ENCODE measurements at places on chromosomes 7 and 10. TPM values are rescaled to one million over a fixed set of nuclear protein-coding genes. Genes with fewer than 3 reads are reported as not detected.

GRCh38 chr7:52501696-52502095 lies 533.7 kb upstream of the POM121L12 start:
- DNase-seq, result no peak

Gene SP4
- 40.2 TPM for total RNA-seq

- DNase-seq, result no peak
Observed at GRCh38 chr10:105885495-105885894, 1244.4 kb downstream of the SORCS3 start.

Gene PPP1R9A
- 0.08 TPM for total RNA-seq

Gene HOXA5
- total RNA-seq, result 0.28 TPM

DNA sequence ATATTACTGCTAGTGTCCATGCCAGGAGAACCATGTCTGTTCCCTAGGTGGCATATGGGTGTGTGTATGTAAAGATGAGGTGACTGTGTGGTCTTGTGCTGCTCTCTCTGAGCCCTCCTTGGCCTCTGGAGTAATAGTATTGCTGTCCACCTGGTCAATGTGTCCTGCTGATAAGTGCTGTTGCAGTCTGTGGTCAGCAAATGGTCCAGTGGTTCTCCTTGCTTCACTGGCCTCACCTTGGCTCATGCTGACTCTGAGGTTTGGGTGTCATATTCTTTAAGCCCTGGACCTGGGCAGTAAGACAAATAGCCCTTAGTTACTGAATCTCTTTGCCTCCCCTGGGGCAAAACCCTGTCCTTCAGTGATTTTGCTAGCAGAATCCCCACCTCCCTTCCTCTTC lies 56.8 kb downstream of the TPST1 start:
- DNase-seq, result no peak

- no peak for DNase-seq
Observed at GRCh38 chr10:70672165-70673042, at the start of gene ADAMTS14. ADAMTS14 (plus strand) TSS chr10:70672506; CDS start chr10:70672803, 297 bp downstream.

DNA sequence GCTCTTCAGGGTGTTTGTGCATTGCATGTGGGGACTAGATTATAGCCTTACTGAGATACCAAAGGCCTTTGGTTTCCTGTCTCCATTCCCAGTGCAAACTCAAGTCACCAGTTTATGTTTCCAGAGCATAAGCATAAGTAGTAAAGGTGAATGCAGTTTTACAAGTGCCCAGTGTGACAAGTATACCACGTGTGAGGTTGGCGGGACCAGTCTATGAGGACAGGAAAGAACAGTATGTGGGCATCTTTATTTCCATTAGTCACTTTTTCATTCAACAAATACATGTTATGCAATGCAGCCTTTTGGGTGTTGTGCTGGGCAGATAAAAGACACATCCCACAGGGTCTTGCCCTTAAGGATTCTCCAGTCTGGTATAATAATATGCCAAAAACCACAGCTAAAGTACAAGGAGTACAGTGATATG lies 146.5 kb downstream of the ARID5B start:
- DNase-seq, result no peak

GRCh38 chr7:1758028-1758858 lies 88.2 kb downstream of the ELFN1 start:
- peak; percentile 57 for DNase-seq

- DNase-seq, result no peak
Observed at GRCh38 chr7:69873512-69873911, 275.2 kb downstream of the AUTS2 start.

DNA sequence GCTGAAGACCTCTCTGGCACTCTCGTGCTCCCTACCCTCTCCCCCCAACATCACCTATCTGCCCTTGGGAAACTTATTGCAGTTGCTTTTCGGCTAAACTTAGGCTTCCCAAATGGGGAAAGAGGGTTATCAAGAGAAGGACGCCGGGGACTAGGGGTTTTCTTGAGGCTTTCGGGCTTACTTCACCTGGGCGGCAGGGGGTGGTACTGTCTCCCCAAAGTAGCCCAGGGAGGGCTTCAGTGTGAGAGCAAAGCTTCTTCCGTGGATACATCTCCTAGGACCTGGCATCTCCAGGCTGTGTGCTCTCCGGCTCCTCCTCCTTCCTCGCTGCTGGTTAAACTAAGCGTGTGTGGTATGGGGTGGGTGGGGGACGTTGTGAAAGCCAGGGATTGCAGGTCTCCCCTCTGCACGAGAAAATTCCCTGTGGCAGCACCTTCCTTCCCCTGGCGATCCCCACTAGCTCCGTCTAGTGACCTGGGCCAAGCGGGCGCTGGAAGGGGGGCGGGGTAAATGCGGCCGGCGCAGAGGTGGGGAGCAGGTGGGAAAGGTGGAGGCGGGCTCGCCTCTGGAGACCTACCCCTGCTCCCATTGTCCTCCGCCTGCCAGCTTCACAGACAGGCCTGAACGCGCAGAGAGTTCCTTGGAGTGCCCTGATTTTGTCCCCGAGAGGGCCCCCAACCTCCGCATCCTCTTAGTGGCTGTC lies 1.1 kb downstream of the PLXDC2 start:
- DNase-seq, result no peak

GRCh38 chr7:55309040-55309991 lies 55.8 kb upstream of the LANCL2 start:
- DNase-seq, result peak; percentile 79

DNA sequence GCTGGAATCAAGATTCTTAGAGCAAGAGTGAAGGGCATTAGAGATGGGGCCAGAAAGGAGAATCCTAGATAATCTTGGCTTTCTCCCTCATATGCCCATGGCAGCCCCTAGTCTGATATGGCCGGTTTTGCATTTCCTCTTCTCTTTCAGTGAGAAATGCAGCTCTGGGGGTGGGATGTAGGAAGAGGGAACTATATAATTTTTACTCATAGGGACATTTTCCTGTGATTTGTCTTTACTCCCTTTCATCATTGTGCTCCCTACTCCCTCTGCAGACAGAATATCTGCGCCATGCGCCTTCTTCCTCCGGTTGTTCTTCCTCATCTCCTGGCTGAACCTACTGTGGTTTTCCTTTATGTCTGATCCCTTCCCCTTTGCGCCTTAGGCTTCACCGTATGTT lies 16.8 kb upstream of the CHCHD1 start:
- no peak for DNase-seq

GRCh38 chr7:158728911-158729645 lies 24.5 kb upstream of the NCAPG2 start:
- DNase-seq, result peak; percentile 30

Gene MUC12
- total RNA-seq, result not detected

GRCh38 chr7:126501617-126502016 lies 751.1 kb downstream of the GRM8 start:
- no peak for DNase-seq

Gene POU6F2
- total RNA-seq, result not detected

GRCh38 chr7:44066111-44066460 lies 719 bp upstream of the PGAM2 start:
- DNase-seq, result no peak

Gene NPM3
- total RNA-seq, result 21.1 TPM

All from CD8-positive, alpha-beta T cell (primary cell).